Activated T-cell treated with anti-CD3 and anti-CD28 coated beads, Interleukin-2, amount 50 U/mL, for 72 hours (primary cell): ENCODE measurements at places on chromosomes 7 and 10. TPM values are rescaled to one million over a fixed set of nuclear protein-coding genes. Genes with fewer than 3 reads are reported as not detected.

Gene NT5C3A
- total RNA-seq: 45.7 TPM

Gene TNPO3
- 62.0 TPM for total RNA-seq

GRCh38 chr10:73376679-73377078 is 18.0 kb upstream of the CFAP70 start:
- DNase-seq: no peak

Gene NCF1
- total RNA-seq: 3.8 TPM

DNA sequence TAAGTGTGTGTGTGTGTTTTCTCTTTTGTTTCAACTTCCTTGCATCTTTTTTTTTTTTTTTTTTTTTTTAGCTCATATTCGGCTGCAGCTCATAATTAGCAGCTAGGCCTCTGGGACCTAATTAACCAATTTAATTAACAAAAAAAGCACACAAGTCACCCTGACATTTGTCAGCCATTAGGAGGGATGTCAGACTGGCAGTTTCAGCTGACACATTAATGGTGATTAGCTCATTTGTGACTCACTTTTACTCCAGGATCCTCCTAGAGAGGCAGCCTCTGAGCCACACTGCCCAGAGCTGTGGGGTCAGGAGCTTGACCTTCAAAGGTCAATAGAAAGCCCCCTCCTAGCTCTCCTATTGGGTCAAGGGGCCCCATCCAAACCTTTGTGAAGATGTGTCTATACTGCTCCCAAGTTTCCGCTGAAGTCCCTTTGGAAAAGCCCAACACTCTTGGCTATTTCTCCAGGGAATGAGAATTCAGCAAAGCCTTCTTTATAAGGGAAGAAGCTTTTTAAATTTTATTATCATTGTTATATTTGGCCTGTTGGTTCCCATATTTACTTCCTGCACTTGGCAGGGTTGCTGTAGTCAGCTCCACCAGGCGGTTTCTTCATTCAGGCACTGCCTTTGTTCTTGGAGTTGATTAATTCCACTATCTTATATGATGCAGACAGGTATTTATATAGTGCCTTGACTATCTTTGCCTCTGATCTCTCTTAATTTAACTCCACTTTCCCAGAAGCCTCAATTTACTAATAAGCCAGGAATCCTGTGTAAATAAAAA is 109.5 kb upstream of the HABP2 start:
- no peak for DNase-seq

DNA sequence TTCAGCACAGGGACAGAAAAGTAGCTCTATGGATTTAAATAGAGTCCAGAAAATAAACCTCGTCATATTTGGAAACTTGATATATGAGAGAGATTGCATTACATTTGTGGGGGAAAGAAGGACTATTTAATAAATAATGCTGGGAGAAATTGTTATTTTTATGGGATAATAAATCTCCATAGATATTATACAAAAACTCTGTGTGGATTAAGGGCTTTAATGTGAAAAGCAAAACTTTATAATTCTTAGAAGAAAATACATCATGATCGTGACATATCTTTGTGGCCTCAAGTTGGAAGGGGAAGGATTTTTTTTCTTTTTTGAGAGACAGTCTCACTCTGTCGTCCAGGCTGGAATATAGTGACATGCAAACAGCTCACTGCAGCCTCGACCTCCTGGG is 95.0 kb upstream of the LEP start:
- no peak for DNase-seq

Gene SPDYE8
- total RNA-seq: not detected

Gene CHAT
- not detected for total RNA-seq

Gene WIPF3
- not detected for total RNA-seq

DNA sequence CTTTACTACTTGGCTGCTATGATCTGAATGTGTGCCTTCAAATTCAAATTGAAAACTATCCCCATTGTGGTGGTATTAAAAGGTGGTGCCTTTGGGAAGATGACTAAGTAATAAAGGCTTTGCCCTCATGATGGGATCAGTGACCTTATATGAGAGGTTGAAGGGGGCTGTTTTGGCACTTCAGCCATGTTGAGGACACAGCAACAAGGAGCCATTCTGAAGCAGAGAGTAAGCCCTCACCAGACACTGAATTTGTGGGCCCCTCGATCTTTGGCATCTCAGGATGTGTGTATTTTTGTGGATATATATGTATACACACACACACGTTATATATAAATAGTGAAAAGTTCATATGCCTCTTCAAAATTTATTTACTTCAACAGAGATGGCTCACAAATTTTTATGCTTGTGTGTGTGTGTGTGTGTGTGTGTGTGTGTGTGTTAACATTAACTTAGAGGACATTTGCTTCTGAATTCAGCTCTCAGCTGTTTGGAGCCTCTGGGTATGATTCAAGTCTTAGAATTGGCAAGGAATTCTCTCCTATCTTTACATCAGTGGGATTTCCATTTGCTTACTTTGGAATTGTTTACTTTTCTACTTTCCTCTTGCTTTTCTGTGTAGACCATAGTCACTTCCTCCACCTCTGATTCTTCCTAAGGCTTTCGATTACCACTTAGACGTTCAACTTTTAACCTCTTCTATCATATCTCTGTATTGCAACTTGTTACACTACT is 66.6 kb downstream of the MAGI2 start:
- no peak for DNase-seq

DNA sequence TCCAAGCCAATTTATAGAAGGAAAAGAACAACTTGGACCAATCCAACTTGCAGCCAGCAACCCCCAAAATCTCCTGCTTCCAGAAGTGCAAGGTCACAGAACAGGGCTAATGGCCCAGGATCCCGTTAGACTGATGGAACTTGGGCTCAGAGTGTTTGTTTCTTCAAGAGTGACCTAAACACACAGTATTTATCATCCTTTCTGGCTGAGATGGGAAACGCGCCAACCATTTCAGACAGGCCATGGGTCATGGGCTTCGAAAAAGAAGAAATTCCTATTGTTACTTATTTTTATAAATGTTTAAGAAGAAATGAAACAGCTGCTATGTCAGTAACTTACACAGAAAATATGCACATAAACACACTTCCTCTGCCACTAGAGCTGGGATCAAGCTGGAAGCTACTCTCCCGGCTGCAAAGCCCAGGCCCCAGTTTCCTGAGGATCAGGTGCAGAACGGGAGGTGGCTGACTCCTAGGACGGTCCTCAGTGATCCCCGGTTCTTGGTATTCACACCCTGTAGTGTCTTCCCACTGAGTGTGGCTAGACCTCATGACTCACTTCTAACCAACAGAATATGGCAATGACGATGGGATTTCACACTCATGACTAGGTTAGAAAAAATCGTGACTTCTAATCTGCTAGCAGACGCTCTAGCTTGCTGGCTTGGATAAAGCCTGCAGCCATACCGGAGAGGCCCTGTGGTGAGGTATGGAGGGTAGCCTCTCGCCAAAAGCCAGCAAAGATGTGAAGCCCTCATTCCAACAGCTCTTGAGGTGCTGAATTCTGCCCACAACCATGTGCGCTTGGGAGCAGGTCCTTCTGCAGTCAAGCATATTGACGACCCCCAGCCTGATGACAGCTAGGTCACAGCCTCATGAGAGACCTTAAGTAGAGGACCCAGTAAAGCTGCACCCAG is 60.2 kb downstream of the CHST15 start:
- DNase-seq: no peak

- DNase-seq: no peak
Measured at GRCh38 chr7:49099587-49100326, 175.4 kb downstream of the CDC14C start.

Gene GPR15LG
- total RNA-seq: not detected

Gene POM121
- 63.4 TPM for total RNA-seq

DNA sequence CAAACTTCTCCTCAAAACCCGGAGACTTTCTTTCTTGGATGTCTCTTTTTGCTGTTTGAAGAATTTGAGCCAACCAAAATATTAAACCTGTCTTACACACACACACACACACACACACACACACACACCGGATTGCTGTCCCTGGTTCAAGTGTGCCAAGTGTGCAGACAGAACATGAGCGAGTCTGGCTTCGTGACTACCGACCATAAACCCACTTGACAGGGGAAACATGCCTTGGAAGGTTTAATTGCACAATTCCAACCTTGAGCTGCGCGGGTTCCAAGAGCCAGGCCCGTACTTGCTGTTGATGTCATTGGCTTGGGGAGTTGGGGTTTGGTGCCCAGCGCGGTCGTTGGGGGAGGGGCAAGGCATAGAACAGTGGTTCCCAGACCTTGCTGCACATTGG is 1.7 kb downstream of the EGFR start:
- DNase-seq: no peak

- DNase-seq: no peak
Measured at GRCh38 chr7:158531661-158532060, 56.0 kb downstream of the PTPRN2 start.

- no peak for DNase-seq
Measured at GRCh38 chr7:2412587-2413201, 9.3 kb downstream of the CHST12 start.

Gene ANKRD22
- 0.24 TPM for total RNA-seq

DNA sequence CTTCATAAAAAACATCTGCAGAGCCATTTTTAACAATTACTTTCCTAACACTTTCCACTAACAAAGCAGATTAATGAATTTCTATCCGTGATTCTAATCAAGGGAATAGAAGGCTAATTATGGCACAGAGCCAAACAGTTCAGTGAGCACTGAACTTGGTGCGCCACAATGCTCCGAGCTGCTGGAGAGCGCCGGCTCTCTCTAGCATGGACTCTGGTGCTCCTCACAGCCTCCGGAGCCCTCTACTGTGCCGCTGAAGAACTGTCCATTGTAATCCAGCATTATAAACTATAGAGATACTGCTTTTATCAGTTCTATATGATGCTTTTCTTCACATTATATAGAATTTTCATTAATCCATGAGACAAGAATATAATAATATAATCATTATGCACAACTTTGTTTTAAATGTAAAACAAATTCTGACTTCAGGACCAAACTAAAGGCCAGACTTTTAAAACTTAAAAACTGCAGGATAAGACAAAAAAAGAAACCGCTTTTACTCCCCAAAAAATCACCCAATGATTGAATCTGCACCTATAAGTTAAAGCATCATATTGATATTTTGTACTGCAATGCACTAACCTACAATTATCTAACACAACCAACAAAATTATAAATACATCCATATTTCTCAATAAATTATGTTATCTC is 123.6 kb downstream of the RNF32 start:
- DNase-seq: no peak

GRCh38 chr7:140593672-140593982 is 47.0 kb downstream of the DENND2A start:
- DNase-seq: no peak

Gene C7orf33
- not detected for total RNA-seq

DNA sequence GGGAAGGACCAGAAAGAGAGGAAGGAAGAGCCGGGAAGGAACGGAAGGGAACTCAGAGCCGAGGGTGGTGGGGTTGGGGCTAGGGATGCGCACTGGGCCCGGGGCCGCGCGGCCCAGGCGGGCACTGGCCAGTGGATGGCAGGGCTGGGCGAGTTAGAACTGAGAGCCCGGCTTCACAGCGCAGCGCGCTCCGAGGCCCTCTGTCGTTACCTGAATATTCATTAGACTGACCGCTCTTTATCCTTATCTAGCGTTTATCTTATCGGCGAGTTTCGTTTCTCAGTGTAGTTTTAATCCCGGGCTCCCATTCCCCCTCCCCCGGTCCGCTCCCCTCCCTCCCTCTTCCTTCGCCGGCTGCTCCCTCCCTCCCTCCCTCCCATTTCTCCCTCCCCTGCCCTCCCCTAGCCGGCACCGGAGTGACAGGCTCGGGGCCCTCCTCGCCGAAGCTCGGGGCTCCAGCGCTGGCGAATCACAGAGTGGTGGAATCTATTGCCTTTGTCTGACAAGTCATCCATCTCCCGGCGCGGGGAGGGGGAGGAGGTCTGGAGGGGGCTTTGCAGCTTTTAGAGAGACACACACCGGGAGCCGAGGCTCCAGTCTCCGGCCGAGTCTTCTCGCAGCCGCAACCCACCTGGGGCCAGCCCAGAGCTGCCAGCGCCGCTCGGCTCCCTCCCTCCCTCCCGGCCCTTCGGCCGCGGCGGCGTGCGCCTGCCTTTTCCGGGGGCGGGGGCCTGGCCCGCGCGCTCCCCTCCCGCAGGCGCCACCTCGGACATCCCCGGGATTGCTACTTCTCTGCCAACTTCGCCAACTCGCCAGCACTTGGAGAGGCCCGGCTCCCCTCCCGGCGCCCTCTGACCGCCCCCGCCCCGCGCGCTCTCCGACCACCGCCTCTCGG is at the start of gene PAX2:
Gene PAX2, plus strand, starts transcription at position 596 of the 895 bp plus-strand sequence. CDS start 679 bp downstream, outside the sequence.
- no peak for DNase-seq

DNA sequence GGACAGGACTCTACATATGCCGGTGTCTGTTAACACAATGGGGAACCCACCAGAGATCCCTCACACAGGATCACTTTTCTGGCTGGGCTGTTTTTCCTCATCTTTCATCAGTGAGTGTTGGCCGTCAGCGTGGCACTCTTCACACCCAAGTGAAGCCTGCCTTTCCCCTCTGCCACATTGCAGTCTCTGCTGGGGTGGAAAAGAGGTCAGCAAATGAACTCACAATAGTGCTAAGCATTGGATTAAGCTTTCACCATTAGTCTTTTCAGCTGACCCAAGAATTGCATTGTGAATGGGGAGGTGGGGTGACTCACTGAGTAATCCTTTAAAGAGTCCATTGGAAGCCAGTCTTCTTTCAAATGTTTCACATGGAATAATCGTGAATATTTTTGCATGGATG is 143.0 kb downstream of the KIAA1217 start:
- no peak for DNase-seq

- no peak for DNase-seq
Measured at GRCh38 chr10:43885252-43885651, 236.6 kb upstream of the ZNF32 start.

GRCh38 chr10:104054430-104054829 is 31.2 kb downstream of the COL17A1 start:
- DNase-seq: no peak

DNA sequence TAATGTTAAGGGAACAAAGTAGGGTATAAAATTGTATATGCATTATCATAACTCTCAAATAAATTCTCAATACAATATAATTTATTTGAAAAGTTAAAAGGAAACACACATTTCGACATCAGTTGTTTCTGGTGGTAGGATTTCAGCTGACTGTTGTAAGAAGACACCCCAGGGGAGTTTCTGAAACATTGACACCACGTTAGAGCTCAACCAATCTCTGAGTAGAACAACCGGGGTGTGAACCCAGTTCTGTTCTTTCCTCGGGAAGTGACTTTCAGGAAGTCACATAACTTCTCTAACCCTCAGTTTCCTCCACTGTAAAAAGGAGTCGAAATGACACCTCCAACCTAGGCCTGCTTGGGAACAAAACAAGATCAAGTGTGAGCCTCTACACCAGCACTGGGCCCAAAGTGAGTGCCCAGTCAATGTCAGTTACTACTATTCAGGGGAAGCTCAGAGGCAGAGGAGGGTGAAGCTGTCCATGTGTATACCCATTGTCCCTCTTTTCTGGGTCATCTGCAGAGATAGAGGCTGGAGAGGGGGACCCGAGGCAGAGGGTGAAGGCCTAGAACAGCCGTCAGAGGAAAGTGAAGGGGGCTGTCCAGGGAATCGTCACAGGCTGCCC is 67.1 kb downstream of the AOAH start:
- DNase-seq: no peak

Gene TMEM196
- not detected for total RNA-seq

- no peak for DNase-seq
Measured at GRCh38 chr10:45646384-45647050, 26.1 kb downstream of the ZFAND4 start.
